ENCODE measurements at places on chromosomes 12 and 14.

GRCh38 chr14:59460378-59460777, 4.8 kb downstream of the GPR135 start:
- DNase-seq = no peak

GRCh38 chr14:106209755-106210154, 683.4 kb downstream of the TMEM121 start:
- DNase-seq = no peak

GRCh38 chr12:111758120-111758561, 8.6 kb upstream of the ALDH2 start:
- DNase-seq = peak; percentile 100

DNA sequence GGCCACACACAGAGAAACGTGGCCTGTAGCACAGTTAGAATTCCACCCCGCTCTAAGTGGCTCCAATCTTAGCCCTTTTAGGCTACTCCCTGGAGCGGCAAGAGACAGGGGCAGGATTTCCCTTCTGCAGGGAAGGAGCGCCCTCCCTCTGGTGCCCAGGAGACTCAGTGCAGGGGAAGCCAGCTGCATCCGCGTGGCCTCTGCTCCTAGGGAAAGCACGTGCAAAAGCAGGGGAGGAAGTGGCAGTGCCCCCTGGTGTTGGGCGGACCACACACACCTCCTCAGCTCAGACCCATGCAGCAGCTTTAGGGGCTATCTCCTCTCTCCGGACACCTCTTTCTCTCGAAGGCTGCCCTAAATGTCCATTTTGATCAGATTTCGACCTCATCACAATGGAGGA, 50.0 kb downstream of the SPRING1 start:
- peak; percentile 93 for DNase-seq

DNA sequence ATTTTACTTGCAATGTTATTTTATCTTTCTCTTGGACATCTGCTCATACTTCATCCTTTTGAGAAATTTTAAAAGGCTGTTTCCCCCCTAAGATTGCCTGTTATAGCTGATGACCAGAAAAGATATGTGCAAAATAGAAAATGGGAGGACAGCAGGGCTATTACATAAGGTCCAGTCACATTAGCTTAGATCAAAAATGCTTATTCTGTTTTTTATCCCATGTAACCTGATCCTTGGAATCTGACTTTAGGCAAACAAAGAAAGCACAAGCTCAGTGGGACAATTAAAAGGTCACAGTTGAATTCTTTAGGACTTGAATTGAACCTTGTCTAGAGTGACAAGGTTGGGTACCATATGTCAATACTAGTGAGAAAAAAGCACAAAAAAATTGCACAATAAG, 65.1 kb upstream of the TRHDE start:
- DNase-seq = no peak

DNA sequence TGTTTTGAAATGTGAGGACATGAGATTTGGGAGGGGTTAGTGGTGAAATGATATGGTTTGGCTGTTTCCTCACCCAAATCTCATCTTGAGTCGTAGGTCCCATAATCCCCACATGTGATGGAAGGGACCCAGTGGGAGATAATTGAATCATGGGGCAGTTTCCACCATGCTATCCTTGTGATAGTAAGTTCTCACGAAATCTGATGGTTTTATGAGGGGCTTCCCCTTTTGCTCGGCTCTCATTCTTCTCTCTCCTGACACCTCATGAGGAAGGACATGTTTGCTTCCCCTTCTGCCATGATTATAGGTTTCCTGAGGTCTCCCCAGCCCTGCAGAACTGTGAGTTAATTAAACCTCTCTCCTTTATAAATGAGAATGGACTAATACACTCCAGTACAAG, 18.0 kb downstream of the GALNT6 start:
- peak; percentile 74 for DNase-seq

DNA sequence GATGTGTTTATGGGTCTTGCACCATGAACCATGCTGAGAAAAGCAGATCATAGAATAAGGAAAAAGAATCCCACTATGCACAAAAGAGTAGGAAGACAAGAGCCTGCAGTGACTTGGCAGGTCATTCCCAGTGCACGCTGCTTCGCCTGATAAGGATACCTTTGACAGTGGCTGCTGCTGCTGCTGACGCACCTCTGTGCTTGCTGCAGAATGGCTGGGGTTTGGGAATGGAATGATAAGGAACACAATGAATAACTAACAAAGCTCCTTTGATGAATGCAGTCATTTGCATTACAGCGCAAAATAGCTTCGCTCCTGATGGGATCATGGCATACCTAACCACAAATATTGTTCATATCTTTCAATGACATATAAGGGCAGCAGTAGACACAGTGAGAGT, 278.7 kb downstream of the PDZRN4 start:
- DNase-seq = no peak

DNA sequence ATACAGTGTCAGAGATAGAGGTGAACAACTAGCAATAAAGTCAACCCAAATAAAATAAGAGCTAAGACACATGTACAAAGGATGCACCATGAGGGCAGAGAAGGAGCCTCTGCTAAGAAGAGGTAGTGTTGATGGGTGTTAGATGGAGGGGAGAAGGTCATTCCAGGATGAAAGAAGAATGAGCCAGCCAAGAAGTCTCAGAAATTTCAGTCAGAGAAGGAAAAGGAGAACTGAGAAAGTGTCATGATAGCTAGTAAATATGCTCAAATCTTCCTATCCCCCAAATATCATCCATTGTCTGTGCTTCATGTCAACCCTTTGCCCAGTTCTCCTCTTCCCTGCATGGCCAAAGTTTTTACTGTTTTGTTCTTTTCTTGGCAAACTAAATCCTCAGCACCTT, 225.2 kb upstream of the BTG1 start:
- DNase-seq = no peak

GRCh38 chr12:124612410-124612680, 44.9 kb upstream of the NCOR2 start:
- no peak for DNase-seq

GRCh38 chr14:93971635-93972027, 4.7 kb downstream of the ASB2 start:
- DNase-seq = no peak

GRCh38 chr12:111037047-111037446, 116.7 kb upstream of the MYL2 start:
- DNase-seq = no peak

DNA sequence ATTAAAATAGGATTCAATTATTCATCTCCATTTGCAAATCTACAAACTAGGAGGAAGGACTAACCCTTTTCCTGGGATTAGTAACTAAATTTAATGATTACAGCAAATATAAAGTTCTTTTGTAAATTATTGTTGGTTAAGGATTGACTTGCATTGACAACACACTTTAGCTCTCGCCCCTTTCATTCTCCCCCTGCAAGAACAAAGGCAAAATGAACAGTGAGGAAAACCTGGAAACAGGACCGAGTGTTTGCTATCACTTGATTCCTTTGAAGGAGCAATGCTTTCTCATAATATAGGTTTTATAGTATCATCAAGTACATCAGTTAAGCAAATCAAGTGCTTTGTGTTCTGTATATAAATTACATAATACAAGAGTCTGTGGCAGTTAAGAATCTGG, 7.4 kb upstream of the COX16 start:
- DNase-seq = no peak

- DNase-seq = peak; percentile 91
Observed at GRCh38 chr12:110546339-110546738, 36.8 kb downstream of the PPTC7 start.

GRCh38 chr14:35286707-35287106, 5.5 kb upstream of the PSMA6 start:
- peak; percentile 89 for DNase-seq

DNA sequence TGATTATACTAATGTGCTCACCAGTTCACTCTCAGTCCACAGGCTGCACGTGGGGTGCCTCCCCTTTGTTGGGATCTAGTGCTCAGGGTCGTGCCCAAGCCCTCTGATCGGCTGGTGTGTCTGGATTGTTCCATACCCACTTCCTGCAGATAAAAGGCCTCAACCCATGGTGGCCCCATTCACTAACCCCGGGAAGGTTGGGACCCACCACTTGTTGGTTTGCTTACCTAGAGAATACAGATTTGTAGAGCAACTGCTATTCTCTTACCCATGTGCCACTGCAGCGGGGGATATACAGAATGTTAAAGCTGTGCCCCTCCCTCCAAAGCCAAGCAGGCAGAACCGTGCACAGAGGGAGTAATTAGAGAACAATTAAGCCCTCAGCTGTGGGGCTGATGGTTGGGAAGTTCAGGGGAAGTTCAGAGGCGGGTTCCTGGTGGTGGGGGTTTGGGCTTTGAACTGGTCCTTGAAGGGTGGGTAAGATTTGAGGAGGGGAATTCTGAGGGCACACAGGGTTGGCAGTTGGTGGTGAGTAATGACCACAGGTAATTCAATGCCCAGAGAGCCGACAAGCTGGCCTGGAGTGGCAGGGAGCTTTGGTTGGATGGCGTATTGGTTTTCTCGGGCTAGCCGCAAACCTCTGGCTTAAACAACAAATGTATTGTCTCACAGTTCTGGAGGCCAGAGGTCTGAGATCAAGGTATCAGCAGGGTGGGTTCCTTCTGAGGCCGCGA, 68.8 kb downstream of the ADCK1 start:
- no peak for DNase-seq

- no peak for DNase-seq
Observed at GRCh38 chr12:93191956-93192355, 185.8 kb upstream of the NUDT4 start.

DNA sequence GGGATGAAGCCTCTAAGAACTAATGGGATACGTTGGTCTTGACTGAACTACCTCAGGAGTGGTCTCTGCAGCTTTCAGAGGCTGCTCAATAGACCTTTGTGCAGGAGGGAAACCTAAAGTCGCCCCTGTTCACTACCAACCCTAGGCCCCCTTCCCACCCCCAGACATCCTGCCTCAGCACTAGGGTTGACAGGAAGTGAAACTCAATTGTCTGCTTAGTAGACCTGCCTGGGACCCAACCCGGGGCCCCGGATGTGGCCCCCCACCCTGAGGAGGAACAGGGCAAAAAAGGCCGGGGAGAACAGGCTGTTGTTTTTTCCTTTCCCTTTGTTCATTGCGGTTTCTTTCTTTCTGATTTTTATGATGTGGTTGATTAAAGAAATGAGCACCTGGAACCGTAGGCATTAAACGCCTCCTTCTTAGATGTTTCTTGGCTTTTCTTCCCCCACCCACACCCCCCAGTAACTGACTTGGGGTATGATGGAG, 1.6 kb upstream of the DGKA start:
- peak; percentile 89 for DNase-seq

DNA sequence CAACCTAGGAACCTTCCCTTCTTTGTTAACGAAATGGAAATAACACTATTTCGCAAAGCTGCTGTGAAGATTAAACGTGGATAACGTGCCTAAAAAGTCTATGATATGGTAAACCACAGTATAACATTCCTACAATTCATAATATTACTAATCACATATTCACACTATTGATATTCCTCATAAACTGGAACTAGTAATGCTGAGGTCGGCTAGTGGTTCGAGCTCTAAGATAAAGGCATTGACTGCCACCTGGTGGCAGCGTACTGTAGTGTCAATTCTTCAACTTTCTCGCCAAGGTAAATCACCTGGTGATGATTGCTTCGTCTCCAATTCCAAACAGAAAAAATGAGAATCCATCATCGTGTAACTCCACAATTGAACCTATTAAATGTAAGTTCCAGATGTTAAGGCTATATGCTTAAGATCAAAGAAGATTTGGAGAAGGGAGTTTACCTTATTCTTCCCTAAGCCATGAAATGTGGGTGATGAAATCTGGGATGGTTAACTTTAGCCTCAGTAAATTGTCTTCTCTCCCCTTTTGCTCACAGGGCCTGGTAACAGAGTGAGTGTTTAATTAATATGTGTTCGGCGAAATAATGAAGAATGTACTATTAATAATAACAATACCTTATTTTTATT, 197.5 kb upstream of the TMEM132C start:
- DNase-seq = peak; percentile 66

DNA sequence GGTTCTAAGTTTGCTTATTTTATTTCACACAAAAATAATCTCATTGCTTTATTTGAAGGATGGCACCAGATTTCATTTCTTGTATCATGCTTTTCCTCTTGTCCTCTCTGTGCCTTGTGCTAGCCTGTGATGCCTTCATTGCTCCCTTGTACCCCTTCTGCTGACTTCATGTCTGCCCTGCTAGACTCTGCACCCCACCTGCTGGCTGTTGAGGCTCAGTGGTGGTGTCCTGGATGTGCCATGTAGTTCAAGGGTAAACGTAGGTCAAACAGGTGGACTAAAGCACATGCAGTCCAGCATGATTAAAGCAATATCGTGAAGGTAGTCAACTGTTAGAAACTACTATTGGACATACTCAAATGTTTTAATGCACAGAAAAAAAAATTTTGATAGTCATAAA, 21.6 kb downstream of the MRPS35 start:
- peak; percentile 47 for DNase-seq

GRCh38 chr12:90163975-90164374, 455.3 kb upstream of the ATP2B1 start:
- DNase-seq = peak; percentile 13

DNA sequence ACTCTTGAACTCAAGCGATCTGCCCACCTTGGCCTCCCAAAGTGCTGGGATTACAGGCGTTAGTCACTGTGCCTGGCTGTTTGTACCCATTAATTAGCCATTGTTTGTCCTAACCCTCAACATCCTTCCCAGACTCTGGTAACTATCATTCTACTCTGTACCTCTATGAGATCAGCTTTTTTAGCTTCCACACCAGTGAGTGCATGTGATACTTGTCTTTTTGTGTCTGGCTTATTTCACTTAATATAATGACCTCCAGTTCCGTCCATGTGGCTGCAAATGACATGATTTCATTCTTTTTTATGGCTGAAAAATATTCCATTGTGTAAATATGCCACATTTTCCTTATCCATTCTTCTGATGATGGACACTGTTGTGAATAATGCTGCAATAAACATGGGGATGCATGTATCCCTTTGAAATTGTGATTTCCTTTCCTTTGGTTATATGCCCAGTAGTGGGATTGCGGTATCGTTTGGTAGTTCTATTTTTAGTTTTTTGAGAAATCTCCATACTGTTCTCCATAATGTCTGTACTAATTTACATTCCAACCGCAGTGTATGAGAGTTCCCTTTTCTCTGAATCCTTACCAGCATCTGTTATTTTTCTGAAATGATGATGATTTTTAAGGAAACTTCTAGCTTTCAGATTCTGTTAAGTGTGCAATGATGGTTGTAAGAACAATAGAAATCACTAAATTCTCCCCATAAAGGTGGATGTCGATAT, 6.7 kb upstream of the PPP4R3A start:
- DNase-seq = no peak

- DNase-seq = no peak
Observed at GRCh38 chr12:85072826-85073225, 36.7 kb downstream of the LRRIQ1 start.

- DNase-seq = no peak
Observed at GRCh38 chr12:89918172-89918846, 209.7 kb upstream of the ATP2B1 start.

- no peak for DNase-seq
Observed at GRCh38 chr12:123083661-123084571, 67.0 kb downstream of the PITPNM2 start.

DNA sequence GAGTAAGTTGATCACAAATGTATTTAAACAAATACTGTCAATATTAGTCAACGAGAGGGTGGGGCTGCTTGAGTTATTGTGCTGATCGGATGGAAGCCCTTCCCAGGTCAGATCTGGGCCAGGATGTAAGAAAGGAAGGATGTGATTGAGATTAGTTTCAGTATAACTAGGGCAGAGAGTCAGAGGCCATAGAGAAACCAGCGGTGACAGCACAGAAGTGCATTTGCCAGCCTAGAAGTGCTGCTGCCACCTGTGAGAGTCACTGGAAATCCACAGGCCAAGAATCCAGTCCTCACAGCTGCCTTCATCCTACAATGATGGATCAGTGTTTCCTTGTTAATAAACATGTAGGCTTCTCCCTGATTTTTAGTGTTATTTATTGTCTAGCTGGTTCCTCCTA, 9.8 kb upstream of the FERMT2 start:
- DNase-seq = no peak
